ENCODE measurements at places on chromosomes 6 and 20.

GRCh38 chr6:29739136-29739881 is 16.1 kb downstream of the HLA-F start:
- no peak for DNase-seq

GRCh38 chr20:3164043-3164762 is 4.5 kb upstream of the FASTKD5 start:
- DNase-seq, result no peak

DNA sequence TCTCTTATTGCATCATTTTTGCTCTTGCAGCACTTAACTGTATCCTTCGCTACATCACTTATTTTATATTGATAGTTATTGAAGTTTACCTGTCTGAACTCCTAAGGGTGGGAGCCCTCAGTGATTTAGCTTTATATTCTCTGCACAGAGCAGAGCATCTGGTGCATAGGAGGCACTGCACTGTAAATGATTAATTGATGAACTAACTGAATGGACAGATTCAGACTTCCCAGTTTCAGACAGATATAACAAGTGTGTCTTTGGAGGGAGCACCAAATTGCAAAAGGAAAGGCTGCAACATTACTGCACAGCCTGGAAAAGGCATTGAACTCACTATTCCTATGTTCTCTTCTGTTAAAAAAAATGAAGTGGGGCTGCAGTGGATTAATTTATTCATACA is 160.3 kb downstream of the EDN1 start:
- DNase-seq, result no peak

DNA sequence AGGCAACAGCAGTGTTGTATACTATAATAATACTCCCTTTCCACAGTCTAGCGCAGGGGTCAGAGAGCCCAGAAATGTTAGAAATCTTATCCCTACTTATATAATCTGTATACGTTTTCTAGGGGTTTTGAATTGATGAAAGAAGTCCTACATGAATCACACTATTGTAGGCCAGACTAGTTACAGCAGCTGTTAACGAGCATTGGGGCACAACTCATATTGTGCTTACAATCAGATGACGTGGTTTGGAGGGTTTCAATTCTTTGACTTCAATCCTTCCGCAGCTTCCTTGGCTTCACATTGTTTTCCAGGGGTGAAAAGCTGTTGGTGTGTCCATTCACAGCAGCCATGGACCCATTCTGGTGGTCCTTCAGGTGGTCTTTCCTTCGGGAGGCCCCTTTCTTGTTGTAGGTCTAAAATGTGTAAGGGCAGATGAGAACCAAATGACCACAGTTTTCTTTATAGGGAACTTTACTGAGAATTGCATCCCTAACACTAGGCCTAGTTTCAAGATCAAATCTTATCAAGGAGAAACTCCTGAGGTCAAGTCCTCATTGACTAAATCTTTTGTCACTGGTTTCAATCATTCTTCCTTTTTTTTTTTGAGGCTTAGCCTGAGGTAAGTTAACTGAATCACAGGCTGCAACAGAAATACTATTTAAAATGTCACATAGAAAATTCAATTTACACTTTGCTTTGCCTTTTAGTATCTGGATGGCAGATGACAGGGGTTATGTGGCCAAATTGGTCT is 79.7 kb downstream of the ELOVL5 start:
- DNase-seq, result no peak

DNA sequence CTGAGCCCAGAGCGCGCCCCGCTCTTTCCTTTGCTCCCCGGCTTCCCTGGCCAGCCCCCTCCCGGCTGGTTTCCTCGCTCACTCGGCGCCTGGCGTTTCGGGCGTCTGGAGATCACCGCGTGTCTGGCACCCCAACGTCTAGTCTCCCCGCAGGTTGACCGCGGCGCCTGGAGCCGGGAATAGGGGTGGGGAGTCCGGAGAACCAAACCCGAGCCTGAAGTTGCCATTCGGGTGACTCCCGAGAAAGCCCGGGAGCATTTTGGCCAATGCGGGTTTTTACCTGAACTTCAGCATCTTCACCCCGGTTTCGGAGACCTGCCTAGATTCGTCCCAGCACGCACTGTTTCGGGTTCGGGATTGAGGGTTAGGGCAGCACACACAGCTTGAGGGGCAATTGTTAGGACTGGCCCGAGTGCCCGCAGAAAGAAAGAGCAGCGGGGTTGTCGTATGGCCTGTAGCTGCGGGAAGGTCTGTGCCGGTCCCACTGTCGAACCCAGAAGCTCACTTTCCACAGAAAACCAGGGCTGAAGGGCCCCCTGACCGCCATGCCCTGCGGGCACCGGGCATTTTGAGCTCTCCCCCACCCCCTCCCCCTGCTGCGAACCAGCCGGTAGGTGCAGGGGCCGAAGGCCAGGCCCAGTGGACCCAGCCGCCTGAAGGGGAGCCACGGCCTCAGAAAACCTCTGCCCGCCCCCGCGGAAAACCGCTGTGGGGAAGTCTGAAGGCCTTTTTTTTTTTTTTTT is 2.1 kb downstream of the FOXP4 start:
- DNase-seq, result no peak

DNA sequence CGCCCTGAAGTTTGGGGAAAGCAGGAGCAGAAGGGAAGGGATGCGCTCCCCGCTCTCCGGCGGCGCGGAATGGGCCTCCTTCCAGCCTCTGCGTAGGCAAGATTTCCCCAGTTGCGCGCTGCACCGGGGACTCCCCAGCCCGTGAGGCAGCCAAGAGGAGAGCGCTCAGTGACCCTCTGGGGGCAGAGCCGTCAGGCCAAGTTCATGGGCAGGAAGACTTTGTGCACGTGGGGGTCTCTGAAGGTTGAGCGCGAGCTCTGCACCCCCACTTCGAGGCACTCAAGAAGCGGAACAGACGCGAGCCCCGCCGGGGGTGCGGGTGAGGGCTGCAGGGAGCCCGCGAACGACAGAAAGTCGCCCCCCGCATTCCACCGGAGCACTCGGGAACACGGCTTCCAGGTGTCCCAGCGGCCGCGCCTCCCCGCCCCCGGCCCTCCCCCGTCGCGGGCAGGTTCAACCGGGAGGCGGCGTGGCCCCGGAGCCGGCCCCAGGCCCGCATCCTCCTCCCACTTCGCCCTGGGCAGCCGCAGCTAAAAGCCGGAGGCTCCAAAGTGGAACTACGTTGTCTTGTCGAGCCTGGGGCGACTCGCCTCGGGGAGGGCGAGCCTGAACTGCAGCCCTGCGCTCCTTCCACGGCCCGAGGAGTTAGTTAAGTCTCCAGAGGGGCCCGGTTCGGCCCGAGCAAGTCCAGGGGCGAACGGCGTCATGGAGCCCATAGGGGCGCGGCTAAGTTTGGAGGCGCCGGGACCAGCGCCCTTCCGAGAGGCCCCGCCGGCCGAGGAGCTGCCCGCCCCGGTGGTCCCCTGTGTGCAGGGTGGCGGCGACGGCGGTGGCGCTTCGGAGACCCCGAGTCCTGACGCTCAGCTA is at the start of gene PPP1R3G:
TSS of gene PPP1R3G (plus strand) at position 561 of the 867 bp plus-strand sequence. CDS start at position 706, 145 bp downstream.
- DNase-seq, result peak; percentile 23

- no peak for DNase-seq
These were observed 338 bp downstream of the UTRN start for GRCh38 chr6:144285548-144285797.

DNA sequence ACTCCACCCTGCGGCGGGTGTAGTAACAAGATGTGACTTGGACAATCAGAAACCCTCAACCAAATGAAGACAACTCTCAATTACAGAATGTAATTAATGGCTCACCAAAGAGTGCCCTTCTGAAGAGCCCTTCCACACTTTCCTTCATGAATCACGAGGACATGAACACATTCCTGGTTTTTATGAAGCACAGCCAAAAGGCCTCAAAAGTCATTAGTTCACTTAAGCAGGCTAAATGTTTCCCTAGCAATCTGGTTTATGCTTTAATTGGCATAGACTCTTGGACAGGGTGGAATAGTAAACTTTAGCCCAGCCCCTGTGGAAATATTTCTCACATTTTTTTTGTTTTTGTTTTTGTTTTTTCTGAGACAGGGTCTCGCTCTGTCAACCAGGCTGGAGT is 20.5 kb downstream of the CPNE5 start:
- no peak for DNase-seq

GRCh38 chr20:56400001-56400640 is 7.7 kb downstream of the CSTF1 start:
- peak; percentile 9 for DNase-seq

GRCh38 chr20:44271915-44272663 is 25.0 kb downstream of the GDAP1L1 start:
- DNase-seq, result no peak

DNA sequence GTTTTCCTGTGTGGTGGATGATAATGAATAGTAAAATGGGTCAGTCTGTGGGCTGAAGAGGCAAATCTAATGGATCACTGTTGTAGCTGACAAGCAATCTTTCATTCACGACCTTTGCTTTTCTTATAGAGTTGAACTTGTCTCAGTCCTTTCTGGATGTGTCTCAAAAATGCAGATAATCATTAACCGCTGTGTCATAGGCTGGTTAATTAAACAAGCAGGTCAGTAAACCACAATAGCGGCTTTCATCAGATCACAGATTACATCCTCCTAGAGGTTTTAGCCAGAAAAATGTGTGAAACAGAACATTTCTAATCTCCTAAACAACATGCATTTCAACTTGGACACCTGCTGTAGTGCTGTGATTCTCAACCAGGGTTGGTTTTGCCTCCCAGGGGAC is 2.5 kb upstream of the METTL24 start:
- no peak for DNase-seq

DNA sequence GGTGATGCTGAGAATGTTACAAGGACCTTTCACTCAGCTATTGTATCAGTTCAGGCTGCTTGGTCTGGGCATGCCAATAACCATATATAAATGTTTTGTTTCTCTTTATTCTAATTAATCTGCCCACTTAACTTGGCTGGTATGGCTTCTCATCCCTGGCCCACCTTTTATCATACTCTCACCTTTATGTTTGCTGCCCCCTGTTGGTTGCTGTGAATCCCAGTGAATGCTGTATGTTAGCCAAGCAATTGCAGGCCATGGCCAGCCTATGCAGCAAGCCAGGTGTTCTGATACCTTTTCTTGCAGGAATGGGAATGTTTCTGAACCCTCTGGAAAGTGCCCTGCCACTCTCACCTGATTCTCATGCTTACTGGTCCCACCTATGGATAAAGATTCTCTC is 54.6 kb downstream of the PCSK2 start:
- no peak for DNase-seq

DNA sequence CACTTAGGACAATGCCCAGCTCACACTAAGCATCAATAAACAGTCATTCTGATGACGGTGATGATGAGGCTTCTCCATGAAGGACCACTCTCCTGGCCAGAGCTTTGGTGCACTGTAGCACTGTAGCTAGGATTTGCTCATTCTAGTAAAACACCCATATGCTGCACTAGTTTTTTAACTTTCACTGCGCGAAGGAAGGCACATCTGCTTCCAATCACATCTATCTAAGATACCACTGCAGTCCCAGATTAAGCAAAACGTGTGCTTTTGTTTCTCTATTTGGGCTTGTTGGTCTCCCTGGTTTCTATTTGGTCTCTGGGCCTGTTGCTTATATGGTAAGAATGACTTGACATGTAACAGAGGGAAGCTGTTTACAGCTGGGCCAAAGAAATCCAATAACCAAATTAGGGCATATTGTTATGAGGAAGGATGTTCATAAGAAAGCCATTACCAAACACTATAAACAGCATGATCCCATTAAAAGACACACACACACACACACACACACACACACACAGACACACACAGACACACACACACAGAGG is 62.4 kb downstream of the FAM229B start:
- DNase-seq, result no peak

GRCh38 chr6:127582777-127583462 is 5.9 kb downstream of the C6orf58 start:
- DNase-seq, result peak; percentile 71

DNA sequence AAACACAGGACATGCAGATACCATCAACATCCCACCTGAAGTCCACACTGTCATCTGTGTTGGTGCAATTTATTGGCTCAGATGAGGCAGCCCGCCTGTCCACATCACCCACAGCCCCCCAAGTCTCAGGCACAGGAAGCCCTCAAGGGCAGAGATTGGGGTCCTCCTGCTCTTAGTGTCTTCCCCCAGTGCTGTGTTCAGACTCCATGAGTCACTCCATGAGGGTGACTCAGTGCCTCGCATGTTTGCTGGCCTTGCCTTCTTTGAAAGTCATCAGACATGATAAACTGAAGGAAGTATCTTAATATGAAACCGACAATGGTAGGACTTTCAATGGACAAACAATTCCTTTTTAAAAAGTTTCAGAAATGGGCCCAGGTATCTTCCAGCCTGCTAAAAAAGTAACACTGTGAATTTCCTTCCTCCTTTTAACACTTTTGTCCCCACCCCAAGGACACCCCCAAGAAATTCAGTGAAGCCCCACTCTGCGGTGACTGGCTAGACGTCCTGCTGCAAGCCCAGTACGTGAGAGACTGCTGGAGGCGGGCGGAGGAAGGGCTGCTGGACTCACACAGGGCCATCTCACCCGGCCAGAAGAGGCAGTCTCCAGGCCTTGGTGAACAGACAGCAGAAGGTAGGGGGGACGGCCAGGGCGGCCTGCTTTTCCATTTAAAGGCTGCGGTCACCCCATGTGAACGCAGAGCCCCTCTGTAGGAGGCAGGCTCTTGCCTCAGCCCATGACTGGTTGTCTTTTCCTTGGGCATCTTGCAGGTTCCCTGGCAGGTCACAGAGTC is 43.0 kb upstream of the KCNK16 start:
- DNase-seq, result peak; percentile 12

DNA sequence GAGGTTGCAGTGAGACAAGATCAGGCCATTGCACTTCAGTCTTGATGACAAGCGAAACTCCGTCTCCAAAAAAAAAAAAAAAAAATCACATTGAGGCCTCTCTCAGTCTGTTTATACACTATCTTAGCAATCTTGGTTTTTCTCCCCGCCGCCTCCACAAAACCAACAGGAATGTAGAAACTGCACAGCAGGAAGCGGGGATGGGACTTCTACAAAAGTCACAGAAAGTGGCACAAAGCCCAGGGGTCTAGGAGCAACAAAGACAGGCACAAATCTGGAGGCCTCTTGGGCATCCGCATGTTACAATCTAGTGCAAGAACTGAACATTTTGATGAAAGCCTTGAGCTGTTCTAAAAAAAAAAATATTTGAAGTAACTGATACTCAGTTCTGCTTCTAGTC is 48.6 kb downstream of the KDM1B start:
- DNase-seq, result no peak

- no peak for DNase-seq
These were observed 138.9 kb downstream of the PDE7B start for GRCh38 chr6:135990439-135990838.

All from NCI-H226 (cell line).